ENCODE measurements at places on chromosomes 3 and 15.

- peak; percentile 97 for DNase-seq
These were observed 280.4 kb downstream of the ULK4 start for GRCh38 chr3:41681479-41681878.

DNA sequence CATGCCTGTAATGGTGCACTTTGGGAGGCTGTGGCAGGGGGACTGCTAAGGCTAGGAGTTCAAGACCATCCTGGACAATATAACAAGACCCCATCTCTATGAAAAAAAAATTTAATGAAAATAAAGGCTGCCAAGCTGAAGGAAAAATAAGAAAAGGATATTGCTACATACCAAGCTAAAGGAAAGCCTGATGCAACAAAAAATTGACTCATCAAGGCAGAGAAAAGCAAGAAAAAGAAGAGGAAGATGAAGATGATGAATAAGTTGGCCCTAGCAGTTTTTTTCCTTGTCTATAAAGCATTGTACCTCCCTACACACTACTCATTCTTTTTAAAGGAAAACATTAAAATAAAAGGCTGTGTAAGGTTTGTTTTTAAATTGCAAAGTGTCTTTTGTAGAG is 441.9 kb upstream of the MDFIC2 start:
- peak; percentile 28 for DNase-seq

- no peak for DNase-seq
These were observed 116.7 kb downstream of the RASA2 start for GRCh38 chr3:141603473-141604035.

- DNase-seq, result peak; percentile 87
These were observed 29.5 kb downstream of the CLEC3B start for GRCh38 chr3:45055411-45056143.

- no peak for DNase-seq
These were observed 3.3 kb downstream of the SNAPC5 start for GRCh38 chr15:66494262-66494661.

DNA sequence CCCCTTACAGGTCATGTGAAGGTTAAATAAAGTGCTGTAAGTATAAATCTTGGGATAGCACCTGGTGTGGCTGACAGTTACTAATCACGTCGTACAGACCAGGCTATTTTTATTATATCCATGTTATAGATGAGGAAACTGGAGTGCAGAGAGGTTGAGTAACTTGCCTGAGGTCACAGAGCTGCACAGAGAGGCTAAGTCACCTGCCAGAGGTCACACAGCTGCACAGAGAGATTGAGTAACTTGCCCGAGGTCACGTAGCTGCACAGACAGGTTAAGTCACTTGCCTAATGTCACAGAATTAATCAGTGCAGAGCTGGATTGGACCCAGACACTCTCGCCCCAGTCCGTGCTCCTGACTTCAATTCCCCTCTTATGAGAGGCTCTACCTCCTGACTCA is 171.5 kb downstream of the NUP210 start:
- DNase-seq, result no peak

GRCh38 chr3:167406876-167407492 is 26.9 kb upstream of the ZBBX start:
- peak; percentile 24 for DNase-seq

DNA sequence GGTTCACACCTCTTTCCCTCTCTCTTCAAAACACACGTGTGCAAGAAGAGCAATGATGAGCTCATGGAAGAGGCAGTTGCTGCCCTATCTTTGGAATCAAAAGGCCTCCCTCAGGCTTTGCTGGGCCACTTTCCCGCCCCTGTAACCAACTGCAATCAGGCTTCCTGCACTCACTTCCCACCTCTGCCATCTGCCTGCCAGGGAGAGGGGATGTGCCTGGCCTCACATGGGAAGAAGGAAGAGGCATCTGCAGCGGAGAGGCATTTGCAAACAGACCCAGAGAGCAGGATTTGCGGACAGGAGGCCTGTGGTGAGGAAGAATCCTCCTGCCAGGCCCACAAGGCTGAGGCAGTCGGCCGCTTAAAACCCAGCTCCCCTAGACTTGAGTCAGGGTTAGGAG is 175.6 kb upstream of the ATP10A start:
- DNase-seq, result no peak

DNA sequence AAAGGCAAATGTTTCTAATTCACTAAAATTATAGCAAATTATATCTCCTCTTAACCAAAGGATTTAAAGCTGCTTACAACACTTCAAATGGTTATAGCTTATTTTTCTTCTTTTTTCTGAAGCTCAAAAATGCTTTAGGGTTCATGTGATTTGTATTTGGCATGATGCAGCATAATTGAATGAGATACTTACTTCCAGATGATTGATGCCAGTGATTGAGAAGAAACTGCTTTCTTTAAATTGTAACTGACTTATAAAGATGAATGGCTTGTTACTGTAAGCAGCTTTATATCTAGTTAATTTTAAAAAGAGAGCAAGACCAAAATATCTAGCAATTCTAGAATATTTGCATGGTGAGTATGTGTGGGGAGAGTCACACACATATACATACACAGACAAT is 270.7 kb upstream of the THRB start:
- DNase-seq, result peak; percentile 20

DNA sequence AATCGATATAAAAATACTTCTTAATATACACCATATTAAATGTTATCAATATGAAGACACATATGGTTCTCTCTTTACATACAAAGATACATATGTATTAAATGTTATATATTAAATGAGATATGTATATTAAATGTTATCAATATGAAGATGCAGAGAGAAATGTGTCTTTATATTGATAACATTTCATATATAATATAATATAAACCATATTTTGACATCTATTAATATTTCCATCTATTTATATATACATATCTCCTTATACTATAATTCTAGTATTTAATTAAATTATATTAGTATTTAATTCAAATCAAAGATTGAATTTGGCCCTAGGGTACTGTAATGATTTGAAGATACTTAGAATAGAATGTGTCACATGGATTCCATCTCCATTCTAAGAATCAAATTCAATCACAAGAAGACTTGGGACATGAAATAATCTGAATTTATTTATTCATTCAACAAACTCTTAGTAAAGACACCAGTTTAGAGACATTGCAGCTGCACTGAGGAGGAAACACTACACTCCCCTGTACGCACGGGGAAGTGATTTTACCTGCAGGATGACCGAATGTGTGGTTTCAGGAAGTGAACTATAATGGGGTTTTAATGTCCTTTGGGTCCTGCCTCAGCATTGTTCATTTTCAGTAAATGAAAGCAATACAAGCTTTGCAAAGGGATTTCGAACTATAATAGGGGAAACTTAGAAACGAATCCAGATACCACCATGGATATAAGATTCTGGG is 365.1 kb downstream of the MECOM start:
- DNase-seq, result no peak

- DNase-seq, result no peak
These were observed 12.5 kb downstream of the P2RY14 start for GRCh38 chr3:151265866-151266265.

DNA sequence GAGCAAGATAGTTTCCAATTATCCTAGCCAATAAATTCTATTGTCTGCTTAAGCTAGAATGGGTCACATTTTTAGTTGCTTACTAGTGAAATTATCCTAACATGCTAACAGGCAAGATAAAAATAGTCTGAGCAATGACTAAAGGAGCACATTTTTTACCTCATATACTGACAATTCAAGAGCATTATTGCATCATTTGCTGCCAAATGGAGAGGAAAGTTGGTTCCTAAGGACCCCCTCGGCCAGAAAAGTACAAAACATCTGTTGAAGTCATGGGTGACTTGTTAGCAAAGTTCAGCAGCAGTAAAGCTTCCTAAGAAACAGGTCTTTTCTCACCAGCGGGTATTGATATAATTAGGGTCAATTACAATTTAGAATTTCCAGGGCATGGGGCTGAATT is 1001.0 kb downstream of the FHIT start:
- peak; percentile 55 for DNase-seq

DNA sequence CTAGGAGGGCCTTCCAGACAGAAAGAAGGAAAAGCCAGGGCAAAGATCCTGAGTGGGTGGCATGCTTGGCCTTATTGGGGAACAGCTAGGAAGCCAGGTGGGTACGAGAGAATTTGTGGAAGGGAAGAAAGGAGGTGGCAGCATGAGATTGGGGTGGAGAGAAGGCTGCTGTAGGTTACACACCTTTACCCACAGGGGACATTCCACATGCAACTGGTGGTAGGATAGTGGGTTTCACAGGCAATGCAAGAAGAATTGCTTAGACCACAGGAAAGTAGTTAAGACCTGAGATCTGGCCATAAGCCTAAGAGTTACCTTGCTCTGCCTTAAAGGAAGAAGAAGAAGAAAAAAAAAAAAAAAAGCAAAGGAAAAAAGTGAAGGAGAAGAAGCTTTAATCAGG is 19.8 kb downstream of the ANP32A start:
- DNase-seq, result no peak

DNA sequence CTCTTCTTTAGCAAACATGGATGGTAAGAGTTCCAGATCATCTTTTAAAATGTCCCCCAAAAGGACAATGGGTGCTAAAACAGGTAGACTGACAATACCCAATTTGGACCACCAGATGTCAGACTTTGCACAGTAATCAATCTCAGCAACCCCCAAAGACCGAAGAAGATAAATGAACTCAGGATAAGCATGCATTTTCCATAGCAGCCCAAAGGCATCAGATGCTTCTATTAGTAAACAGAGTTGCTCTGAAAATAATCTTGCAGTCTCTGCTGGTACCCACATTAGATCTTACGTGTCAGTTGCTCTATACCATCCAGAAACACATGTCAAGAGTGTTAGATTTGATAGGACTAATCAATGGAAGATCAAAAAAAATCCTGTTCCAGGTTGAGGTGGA is 20.6 kb downstream of the MYH15 start:
- peak; percentile 47 for DNase-seq

- peak; percentile 21 for DNase-seq
These were observed 10.7 kb downstream of the GCNT3 start for GRCh38 chr15:59622289-59622688.

DNA sequence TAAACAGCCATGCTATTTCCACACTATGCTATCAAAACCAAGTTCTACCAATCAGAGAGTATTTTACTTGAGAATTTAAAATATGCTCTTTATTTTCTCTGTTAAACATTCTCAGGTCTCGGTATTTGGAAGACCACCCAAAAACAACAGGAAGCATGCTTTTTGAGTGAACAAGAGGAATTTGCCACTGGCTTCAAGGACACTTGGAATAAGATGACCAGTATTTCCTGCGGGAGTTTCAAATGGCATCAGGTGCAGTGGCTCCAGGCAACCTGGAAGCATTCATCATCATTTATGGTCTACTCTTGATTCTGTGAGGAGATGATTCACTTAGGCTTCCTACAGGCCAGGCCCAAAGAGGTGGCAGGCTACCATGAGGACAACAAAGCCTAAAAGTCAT is 305.7 kb upstream of the ATP11B start:
- DNase-seq, result no peak

GRCh38 chr3:186069199-186069598 is 39.7 kb downstream of the ETV5 start:
- DNase-seq, result no peak

GRCh38 chr3:135133905-135134683 is 339.0 kb downstream of the EPHB1 start:
- DNase-seq, result no peak

GRCh38 chr3:175426805-175427204 is 567.7 kb downstream of the NAALADL2 start:
- DNase-seq, result no peak

DNA sequence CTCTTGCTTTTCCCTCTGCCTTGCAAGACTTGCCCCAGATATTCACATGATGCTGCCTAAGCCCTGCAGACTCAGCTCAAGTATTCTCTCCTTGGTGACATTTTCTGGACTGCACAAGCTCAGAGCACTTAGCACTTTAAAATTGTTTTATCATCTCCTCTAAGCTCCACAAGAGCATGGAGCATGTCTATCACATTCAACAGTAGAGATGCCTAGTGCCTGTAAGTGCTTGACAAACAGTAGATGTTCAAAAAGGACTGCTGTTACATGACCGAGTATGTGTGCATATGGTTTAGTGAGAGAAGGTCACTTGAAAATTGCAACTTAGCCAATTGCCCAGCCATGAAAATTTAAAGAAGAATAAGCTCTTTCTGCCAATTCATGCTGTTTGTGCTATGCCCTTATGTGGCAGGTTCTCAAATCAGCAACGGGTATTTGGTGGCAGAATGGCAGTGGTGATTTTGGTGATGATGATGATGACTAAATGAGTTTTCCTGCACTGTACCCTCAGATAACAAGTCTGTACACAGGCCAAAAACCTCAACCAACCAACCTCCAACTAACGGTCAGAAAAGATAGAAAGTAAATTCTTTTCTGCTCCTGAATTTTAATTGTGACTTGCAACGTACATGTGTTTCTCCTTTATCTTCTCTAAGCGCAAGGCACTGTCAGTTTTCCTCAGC is 647.2 kb upstream of the UBE2E2 start:
- no peak for DNase-seq

DNA sequence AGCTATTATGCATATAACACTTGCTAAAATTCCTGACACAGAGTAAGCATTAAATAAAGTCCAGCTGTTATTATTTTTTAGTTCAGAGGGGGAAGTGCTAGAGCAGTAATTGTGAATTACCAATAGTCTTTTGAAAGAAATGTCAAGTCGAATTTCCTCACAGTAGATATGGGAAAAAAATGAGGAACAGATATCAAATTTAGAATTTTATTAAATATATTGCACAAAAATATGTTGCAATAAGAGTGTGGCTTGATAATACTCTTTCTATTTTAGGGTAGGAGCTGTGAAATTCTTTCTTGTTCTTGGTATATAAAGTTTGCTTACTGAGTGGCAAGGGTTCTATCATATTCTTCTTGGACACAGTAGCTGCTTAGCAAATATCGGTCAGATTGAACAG is 181.3 kb downstream of the NFKBIZ start:
- DNase-seq, result no peak

GRCh38 chr3:193897731-193898180 is 238.2 kb upstream of the HES1 start:
- no peak for DNase-seq

- DNase-seq, result no peak
These were observed 1029.2 kb downstream of the OTOL1 start for GRCh38 chr3:162525771-162526170.

GRCh38 chr15:35671197-35671596 is 125.2 kb upstream of the DPH6 start:
- DNase-seq, result no peak

GRCh38 chr15:84003791-84004503 is 231.6 kb upstream of the GOLGA6L4 start:
- no peak for DNase-seq

- no peak for DNase-seq
These were observed 767.7 kb upstream of the LMCD1 start for GRCh38 chr3:7733933-7734332.

- peak; percentile 85 for DNase-seq
These were observed 39.7 kb upstream of the PYGO1 start for GRCh38 chr15:55627730-55628368.

DNA sequence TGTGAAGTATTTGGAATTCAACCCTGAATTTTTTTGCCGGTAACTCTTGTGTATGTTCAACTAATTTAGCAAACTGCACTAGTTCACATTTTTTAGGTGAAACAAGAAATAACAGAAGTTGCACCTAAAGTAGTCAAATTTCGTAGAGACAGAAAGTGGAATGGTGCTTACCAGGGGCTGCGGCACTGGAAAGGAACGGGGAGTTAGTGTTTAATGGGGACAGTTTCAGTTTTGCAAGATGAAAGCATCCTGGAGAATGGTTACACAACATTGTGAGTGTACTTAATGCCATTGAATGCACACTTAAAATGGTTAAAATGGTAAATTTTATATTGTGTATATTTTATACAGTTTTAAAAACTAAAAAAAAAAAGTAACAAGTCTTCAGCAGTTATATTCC is 27.4 kb downstream of the PPARG start:
- DNase-seq, result no peak

- DNase-seq, result no peak
These were observed 40.5 kb downstream of the SLC12A6 start for GRCh38 chr15:34297059-34297458.
